ENCODE measurements at places on chromosomes 12 and 14.
A peak's percentile ranks its signal among the peaks of the same experiment; 100 is the strongest.

DNA sequence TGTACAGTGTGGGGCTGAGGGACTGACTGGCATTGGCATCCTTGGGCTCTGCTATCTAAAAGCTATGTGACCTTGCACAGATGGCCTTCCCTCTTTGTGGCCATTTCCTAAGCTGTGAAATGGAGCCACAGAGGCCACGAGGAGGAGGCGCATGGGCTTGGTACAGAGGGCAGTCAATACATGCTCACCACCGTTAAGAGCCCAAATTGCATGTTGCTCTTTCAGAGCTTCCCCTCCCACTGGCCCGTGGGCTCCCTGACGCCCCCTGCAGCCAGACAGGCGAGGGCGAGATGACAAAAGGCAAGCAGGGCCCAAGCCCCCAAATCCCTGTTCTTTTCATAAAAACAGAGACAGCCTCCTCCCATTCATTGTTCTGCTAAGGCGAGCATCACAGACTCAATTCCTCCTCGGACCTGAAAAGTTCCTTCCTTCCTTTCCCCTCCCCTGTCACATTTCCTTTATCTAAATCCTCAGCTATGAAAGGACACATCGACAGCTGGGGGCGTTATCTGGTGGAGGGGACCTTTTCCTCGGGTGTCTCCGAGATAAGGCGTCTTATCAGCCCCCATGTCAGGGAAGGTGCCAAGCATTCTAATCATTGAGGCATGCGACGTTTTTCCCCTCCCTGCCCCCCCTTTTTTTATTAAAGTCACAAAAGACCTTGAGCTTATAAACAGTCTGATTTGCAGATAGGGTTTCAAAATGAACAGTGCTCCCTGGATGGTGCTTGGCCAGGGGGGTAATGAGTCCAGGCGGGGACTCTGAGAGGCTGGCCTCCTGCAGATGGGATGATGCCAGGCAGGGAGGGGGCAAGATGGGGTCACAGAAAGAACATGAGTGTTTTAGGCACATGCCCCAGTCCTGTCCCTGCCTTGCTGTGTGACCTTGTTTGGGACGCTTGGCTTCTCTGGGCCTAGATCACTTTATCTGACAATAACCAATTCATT, 26.4 kb downstream of the FAM222A start:
- DNase-seq = peak; percentile 74

GRCh38 chr14:34665785-34666435, 36.0 kb upstream of the SNX6 start:
- peak; percentile 58 for DNase-seq

GRCh38 chr12:74408601-74409166, 129.0 kb upstream of the ATXN7L3B start:
- no peak for DNase-seq

DNA sequence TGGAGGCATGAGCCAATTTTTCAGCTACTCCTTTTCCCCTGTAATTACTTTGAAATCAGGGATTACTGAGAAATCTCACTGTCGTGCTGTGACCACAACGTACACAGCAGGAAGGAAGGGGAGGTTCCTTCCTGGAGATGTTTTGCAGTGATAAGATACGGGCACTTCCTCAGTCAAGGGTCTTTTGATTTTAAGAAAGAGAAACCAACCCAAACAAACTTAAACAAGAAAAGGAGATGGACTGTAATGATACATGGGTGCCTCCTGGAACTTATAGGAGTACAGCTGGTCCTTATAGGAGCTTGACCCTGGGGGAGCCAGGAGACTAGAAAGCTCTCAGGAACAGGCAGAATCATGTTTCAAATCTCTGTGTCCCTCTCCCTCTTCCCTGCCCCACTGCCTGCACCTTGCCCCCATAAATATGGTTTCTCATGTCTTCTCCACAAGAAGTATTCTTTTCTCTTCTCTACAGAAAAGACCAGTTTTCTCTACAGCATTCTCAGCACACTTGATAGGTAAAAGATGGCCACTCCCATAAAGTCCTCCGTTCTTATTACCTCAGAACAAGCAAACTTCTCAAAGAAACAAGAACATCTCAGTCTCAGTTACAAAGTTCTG, 281.1 kb upstream of the AMIGO2 start:
- DNase-seq = peak; percentile 59

DNA sequence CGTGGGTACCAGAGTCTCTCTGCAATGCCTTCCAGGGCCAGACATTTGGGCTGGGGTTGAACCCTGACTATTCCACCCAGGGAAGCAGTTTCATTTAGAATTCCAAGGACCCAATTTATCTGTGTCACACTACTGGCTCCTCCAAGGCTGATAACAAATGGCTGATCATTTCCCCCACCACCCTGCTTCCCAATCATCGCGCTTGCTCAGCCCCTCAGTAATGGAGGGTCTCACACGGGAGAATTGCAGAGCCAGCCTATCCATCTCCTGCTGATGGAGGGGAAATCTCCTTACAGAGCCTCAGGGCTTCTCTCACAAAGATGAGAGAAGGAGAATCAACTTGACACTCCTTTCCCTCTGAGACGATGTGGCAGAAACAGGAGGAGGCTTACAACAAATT, 78.4 kb upstream of the WSCD2 start:
- DNase-seq = no peak

Measured in hematopoietic multipotent progenitor cell treated with erythropoietin and hydrocortisone succinate and interleukin-3 and kit ligand, for 6 days (in vitro differentiated cells).